ENCODE measurements at places on chromosomes 2 and 18.

- no peak for DNase-seq
Observed at GRCh38 chr2:239212929-239213642, 187.7 kb downstream of the HDAC4 start.

- no peak for DNase-seq
Observed at GRCh38 chr18:36661999-36662398, 166.8 kb downstream of the TPGS2 start.

GRCh38 chr2:6290217-6291015 lies 575.3 kb downstream of the CMPK2 start:
- DNase-seq, result no peak

GRCh38 chr2:16218161-16218560 lies 277.8 kb downstream of the MYCN start:
- DNase-seq, result no peak

- DNase-seq, result no peak
Observed at GRCh38 chr2:100013892-100014677, 128.3 kb downstream of the AFF3 start.

DNA sequence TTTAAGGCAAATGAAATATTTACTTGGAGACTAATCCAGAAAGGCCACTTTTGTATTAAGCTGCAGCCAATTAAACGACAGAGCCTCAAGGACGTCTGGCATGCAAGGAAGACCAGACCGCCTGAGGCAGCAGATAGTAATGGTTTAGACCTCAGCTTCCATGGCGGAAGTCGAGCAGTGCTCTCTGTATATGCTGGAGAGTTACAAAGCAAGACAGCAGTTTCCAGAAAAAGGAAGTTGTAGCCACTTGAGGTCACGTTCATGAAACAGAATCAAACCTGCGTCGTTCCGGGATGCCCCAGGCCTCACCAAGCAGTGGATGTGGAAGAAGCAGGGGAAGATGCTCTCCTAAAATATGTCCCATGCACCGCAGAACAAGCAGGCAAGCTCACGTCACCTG lies 142.0 kb downstream of the PTGR3 start:
- DNase-seq, result no peak

- no peak for DNase-seq
Observed at GRCh38 chr18:64090876-64091275, 58.0 kb downstream of the LINC00305 start.

DNA sequence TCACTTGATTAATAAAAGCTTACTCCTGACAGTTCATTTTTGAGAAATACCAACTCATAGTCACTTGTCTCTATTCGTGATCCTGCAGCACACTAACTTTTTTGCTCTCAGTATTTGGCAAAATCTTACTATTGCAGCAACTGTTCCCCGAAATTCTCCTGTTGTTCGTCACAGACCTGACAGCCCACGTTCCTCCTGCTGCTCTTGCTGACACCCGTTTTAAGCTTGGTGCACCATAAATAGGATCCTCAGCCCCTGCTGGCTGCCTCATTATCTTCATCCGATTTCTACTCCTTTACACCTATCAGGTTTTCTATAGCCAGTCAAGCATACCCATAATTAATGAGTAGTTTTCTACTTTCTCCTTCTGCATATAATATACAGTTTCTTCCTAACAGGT lies 368.8 kb downstream of the PLCL1 start:
- no peak for DNase-seq

DNA sequence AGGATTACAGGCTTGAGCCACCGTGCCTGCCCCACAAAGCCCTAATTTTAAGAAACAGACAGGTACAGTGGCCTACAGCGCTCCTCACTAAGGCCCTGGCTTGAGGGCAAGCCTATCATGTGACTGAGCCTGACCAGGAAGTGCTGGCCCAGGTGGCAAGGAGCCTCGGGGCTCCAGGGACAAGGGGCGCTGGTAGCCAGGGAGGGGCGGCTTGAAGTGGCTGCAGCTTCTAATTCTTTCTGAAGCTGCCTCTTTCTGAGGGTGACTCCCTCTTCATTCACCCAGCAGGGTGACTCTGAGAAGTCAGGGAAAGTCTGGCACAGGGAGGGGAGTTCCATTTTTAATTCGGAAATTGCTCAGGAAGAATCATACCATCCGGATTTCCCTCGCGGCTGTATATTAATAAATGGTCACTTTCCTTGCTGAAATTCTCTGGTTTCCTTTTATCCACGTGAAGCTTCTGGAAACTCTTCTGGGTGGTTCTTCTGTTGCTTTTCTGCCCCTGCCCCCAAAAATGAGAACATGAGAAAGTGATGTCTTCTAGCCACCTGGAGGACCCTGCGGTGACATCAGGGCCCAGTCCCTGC lies 115.7 kb downstream of the FAM210A start:
- DNase-seq, result no peak

DNA sequence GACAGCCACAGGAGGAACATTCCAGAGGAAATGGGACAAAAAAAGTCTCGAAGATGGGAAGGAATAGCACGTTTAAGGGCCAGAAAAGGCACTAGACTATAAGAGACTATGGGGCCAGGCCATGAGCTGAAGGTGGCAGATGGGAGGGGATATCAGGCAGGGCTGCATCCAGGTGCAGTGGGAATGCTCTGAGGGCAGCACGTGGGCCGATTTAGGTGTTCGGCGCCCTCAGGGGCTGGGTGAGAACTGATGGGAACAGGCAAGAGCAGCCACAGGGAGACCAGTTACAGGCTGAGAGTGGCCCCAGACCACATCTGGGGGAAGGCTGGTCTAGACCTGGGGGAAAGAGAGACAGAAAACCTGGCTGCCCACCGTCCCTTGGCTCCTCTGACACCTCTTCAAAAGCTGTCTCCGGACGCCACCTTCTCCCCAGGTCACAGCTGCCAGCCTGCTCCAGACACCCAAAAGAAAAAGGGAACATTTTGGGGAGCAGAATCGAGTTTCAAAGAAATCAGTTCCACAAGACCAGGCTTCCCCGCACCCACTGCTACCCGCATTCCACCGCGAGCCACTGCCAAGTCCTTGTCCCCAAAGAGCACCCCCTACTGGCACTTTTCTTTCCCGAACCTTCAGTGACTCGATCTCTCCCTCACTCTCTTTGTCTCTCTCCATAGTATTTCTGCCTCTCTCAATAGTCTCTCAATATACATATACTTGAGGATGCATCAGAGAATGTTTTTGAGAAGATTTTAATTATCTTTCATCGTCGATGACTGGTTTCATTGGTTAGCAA lies 190.1 kb upstream of the AGAP1 start:
- no peak for DNase-seq

DNA sequence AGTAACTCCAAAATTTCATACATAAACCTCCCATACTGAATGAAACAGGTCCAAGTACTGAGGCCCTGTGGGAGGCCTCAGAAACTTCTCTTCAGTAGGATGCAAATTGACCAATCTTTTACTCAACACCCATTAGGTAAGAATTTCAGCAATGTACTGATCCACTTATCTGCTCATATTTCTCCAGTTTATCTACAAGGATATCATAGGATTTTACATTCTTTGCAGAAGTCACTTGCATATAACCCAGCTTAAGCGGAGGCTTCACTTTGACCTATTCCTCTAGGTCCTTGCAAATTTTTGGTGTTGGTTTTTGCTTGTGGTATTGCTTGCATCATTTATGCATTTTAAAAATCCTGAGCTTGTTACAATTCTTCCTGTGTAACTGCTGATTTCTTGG lies 28.8 kb upstream of the SLC3A1 start:
- no peak for DNase-seq

GRCh38 chr18:44876024-44876423 lies 195.3 kb downstream of the SETBP1 start:
- DNase-seq, result no peak

DNA sequence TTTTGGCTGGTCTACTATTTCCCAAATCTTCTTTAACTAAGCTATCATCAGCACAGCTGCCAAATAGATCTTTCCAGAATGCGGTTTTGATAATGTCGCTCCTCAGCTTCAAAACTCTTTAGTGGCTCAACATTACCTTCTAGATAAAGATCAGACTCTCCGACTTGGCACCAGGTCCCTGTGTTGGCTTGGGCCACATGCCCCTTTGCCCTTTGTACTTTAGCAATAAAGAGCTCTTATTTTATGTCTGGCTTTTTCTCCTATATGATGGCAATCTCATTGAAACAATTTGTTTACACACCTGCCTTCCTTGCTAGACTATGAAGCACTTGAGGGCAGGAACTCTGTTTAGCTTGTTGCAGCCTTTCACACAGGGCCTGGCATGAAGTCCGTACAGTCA lies 128.9 kb upstream of the GATA6 start:
- no peak for DNase-seq

GRCh38 chr2:58865436-58865835 lies 624.3 kb upstream of the FANCL start:
- no peak for DNase-seq

GRCh38 chr2:74379851-74380789 lies at the start of gene DCTN1:
Gene DCTN1 (minus strand): TSS chr2:74380311. CDS start chr2:74380037, 274 bp downstream.
- DNase-seq, result peak; percentile 31

Data from GM19239 (cell line).